GM12892 (cell line): ENCODE measurements at places on chromosomes 5 and 9.

GRCh38 chr5:1445313-1445688, at the start of gene SLC6A3:
TSS of gene SLC6A3 (minus strand) at chr5:1445440. CDS start at chr5:1443197, 2,243 bp downstream.
- DNase-seq = no peak

DNA sequence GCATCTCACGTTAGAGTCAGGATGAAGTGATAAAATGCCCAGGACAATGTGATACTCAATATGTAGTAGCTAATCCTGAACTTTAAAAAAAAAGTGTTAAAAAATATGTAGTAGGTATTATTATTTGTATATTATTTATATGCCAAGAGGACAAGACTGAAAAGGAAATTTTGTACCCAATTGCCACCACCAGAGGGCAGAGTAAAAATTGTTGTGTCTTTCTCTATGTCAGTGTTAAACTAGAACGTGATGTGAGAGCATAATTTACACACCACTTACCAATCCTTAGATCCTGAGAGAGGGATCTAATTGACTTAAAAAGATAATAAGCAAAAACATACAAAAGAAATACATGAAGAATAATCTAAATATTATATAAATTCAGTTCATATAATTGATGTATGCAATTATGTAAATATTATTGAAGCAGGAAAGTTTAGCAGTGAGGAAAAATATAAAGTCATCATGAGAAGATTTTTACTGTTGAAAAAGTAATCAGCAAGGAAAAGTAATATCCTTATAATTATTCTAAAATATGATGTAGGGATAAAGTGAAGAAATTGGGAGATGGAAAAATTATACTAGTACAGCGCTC, 288.9 kb downstream of the RAB3C start:
- no peak for DNase-seq

- no peak for DNase-seq
These were observed 54.1 kb downstream of the PPIC start for GRCh38 chr5:122982376-122982775.

GRCh38 chr9:131666774-131667173, 73.1 kb downstream of the RAPGEF1 start:
- no peak for DNase-seq

DNA sequence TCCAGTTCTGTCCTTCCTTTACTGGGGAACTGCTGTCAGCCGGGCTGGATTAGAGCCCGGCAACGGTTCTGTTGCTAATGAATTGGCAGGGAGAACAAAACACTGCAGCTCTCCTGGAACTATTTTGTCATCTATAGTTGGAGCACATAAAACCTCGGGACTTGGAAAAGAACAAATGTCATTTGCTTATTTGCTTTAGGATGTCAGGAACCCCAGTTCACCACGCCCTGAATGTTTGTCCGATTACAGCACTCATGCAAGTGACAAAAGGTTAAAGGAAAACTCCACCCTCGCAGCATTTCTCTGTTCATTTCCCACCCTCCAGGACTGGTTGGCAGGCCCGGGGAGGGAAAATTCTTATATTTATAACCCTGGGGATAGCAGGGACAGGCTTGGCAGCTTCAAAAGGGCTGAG, 66.4 kb upstream of the PLPP1 start:
- no peak for DNase-seq

GRCh38 chr9:99822806-99823591, 1.3 kb downstream of the NR4A3 start:
- DNase-seq = no peak

- no peak for DNase-seq
These were observed 123.0 kb upstream of the GRIA1 start for GRCh38 chr5:153367466-153367865.

- no peak for DNase-seq
These were observed 314.4 kb upstream of the IRX4 start for GRCh38 chr5:2196989-2197619.

DNA sequence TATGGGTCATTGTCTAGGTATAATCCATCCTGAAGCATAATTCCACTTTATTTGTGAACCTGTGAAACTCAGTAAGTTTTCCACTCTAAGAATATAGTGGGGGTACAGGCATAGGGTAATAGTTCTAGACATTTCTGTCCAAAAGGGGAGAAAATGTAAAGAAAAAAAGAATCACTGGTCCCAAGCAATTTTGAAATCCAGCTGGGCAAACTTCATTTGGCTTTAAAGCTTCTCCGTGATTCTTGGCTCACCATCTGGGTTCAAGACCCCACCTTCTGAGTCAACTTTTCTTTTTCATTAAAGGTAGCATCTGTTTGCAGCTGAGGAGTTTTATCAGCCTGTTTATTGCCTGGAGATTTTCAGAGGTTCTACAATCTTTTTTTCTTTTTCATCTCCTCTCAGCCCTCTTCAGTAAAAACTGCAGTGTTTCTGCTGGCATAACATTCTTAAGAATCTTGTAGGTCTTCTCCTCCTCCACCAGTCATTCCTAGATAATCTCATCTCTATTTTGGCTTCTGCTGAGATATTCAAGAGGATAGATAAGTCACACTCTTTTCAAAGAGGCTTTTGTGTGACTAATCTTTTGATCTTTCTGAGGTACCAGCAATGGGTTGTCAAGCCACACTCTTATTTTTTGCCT, 126.1 kb upstream of the PITX1 start:
- no peak for DNase-seq

- no peak for DNase-seq
These were observed 530.0 kb downstream of the SEMA5A start for GRCh38 chr5:9015937-9016270.

DNA sequence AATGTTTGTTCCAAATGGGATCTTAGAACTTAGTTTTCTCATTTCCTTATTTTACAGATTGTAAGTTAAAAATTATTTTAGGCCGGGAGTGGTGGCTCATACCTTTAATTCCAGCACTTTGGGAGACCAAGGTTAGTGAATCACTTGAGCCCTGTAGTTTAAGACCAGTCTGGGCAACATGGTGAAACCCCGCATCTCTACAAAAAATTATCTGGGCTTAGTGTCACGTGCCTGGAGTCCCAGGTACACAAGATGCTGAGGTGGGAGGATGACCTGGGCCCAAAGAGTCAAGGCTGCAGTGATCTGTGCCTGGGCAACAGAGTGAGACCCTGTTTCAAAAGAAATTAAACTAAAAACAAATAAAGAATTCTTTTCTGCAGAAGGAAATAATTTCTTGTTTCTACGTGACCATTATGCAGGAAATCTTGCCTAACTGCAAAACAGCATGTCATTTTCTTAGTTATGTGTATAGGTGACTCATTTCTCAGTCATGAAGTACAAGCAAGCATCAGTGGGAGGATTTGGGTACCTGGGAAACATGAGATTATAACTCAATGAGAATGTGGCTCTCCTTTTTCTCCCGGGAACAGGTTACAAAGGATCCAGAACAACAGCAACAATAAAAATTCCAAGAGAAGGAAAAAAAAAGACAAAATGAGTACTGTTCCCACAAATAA, 375.1 kb upstream of the ST8SIA4 start:
- no peak for DNase-seq

DNA sequence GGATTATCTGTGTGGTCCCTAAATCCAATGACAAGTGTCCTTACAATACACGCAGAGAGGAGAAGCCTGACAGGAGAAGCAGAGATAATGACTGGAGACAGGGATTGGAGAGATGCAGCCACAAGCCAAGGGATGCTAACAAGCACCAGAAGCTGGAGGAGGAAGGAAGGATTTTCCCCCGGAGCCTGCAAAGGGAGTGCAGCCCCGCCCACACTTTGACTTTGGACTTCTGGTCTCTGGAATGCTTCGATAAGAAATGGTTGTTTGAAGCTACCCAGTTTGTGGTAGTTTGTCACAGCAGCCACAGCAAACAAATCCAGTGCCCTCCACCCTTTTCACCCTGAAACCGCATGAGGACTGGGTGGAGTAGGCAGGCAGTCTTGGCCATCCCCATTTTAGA, 77.2 kb upstream of the BOD1 start:
- no peak for DNase-seq

DNA sequence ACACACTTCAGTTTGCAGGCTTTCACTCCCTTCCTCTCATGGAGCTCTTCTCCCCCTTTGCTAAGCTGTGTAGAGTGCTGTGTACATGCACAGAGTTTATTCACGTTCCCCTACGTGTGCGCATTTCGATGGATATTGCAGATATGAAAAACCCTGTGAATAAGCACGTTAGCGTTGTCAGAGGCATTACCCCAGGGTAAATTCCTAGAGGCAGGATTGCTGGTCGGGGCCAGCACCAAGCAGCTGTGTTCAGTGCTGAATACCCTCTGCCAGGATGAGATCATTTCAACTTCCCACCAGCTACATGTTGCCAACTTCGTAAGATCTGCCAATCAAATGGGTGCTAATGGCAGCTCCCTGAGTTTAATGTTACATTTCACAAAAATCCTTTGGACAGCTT, 172.3 kb upstream of the PPP1R26 start:
- no peak for DNase-seq

DNA sequence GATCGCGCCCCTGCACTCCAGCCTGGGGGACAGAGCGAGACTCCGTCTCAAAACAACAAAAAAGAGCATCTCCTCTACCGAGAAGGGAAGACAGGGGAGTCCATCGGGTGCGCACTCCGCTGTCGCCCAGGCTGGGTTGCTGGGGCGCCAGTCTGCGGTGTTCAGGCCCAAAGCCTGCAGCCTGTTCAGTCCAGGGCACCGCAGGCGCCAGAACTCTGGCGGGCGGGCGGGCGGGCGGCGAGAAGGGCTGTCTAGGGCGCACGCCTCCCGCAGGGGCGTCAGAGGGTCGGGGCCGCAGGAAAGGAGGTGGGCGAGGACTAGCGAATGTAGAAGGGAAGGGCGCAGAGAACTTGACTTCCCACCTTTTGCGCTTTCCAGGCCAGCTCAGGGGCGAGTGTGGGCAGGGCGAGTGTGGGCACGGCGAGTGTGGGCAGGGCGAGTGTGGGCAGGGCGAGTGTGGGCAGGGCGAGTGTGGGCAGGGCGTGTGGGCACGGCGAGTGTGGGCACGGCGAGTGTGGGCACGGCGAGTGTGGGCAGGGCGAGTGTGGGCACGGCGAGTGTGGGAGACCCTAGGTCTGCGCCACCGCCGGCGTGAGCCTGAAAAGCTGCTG, 10.5 kb downstream of the PROP1 start:
- no peak for DNase-seq

GRCh38 chr5:132142459-132142858, 68.9 kb downstream of the CSF2 start:
- DNase-seq = no peak

- no peak for DNase-seq
These were observed 24.7 kb upstream of the FCN2 start for GRCh38 chr9:134855900-134856377.

DNA sequence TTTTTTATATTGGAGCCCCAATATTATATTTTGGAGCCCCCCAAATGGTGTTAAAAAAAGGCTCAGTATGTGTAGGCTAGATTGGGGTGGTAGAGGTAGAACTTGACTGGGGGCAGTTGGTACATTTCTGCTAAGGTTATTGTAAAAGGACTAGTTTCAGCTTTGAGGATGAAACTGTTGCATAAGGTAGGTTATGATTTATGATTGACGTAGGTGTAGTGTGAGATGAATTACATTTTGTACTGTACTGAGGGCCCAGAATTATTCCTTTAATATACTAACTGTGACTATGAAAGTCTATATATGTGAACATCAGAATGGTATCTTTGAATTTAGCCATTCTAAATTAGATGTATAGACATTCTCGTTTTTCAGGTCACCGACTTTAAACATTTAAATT, 3.6 kb downstream of the RIC1 start:
- no peak for DNase-seq

DNA sequence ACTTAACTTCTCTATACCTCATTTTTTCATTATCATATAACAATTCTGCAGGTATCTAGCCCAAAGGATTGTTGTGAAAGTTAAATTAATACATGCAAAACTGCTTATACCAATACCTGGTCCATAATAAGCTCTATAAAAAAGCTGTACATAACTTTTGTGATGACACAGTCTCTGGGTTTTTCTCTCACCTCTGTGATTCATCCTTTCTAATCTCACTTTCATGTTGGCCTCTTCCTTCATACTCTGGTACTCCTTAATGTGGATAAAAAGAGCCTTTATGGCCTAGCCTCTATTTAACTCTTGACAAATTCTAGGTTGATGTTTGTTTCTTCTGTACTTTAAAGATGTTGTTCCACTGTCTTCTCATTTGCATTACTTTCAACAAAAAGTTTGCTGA, 162.9 kb upstream of the ACOT12 start:
- DNase-seq = no peak

GRCh38 chr5:75049456-75050351, 2.7 kb downstream of the GCNT4 start:
- DNase-seq = no peak

DNA sequence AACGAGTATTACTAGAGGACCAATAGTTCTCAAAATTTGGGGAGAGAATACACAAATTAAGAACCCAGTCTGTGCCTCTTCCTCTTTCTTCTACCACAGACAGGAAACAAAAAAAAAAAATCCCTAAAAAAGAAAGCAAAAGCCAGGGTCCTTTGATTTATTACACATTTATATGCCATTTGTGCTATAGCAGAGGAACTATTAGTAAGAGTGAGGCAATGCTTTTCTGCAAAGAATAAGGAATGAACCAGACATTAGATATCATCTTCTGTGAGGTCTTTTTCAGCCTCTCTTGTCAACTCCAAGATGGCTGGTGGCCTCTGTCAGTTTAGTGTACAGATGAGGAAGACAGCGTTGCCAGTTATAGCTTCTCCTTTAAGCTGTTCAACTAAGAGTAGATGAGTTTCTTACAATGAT, 127.6 kb downstream of the RFX3 start:
- no peak for DNase-seq

DNA sequence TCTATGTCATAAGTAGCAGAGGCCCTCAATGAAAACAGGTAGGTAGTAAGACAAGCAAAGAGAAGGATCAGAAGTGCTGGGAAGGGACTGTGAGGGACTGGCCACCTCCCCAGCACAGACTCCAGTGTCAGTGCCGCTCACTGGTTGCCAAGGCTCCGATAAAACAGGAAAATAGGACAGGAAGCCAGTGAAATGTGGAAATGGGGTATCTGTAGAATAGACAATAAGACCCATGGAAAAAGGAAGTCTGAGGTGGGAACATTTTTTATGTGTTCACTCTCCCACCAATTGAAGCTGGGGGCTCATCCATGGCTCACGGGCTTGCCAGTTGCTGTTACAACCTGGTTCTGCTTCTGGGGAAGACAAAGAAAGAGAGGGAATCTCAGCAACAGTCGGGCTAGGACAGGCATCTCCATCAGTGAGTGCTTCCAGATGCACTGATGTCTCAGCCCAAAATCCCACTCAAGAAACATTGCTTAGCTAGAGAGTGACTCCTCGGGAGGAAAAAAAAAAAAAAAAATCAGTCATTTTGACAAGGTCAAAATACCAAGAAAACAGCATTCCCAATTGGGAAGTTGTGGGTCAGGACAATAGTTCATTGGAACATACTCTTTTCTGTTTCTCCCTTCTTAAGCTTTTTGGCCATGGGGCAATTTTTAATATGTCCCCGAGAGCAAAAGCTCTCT, 27.6 kb upstream of the NFIB start:
- no peak for DNase-seq
